ENCODE measurements at places on chromosomes 6 and 20.

DNA sequence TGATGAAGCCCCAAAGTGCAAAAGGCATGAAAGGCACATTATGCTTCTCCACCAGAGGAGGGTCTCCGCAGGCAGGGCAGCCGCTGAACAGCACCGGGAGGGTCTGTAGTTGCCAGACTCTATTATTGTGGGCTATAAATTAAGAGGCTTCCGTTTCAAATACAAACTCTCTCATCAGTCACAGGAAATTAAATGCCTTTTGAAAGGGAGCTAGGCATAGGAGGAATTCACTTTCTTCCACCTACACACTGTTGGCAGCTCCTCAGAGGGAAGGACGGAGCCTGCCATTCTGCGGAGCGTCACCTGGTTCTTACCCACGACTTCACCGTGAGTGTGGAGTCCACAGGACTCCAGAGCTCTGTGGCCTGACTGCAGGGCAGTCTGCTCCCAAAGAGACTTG is 140.8 kb upstream of the AGPAT4 start:
- no peak for DNase-seq

GRCh38 chr6:156752666-156753301 is 24.4 kb upstream of the ARID1B start:
- DNase-seq = peak; percentile 60

DNA sequence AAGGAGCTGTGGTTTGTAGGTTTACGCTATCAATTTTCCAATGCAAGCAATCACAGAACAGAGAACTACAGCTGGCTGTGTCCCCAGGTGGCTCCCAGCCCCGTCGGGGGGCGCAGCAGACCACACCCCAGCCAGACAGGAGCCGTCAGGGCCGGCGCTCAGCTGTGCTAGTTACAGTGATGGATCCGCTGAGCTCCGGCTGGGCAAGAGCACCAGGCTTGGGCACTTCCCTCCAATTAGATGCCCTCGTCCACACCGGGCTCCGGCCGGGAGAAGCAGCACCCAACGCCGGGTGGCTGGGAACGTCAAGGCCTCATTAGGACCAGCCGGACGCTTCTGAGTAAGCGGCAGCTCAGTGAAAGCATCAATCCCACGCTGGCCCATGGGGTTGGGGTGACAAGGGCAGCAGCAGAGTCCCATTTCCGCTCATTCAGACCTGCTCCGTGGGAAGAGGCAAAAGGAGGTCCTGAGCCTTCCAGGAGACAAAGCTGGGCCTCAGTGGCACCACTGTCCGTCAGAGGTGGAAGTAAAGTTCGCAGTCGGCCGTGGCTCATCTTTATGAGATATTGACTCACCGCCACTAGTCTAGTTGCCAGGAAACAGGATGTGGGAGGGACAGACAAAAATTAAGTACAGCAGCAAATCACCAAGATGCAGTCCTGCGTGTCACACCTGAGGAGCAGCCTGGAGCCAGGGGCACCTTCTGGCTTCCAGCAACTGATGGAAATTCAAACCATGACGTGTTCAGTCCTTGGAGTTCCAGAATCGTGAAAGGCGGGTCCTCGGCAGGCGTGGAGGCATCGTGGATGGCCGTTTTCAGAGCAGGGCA is 164.1 kb downstream of the TAF4 start:
- no peak for DNase-seq

GRCh38 chr20:46599227-46599987 is 49.0 kb upstream of the OCSTAMP start:
- DNase-seq = no peak

DNA sequence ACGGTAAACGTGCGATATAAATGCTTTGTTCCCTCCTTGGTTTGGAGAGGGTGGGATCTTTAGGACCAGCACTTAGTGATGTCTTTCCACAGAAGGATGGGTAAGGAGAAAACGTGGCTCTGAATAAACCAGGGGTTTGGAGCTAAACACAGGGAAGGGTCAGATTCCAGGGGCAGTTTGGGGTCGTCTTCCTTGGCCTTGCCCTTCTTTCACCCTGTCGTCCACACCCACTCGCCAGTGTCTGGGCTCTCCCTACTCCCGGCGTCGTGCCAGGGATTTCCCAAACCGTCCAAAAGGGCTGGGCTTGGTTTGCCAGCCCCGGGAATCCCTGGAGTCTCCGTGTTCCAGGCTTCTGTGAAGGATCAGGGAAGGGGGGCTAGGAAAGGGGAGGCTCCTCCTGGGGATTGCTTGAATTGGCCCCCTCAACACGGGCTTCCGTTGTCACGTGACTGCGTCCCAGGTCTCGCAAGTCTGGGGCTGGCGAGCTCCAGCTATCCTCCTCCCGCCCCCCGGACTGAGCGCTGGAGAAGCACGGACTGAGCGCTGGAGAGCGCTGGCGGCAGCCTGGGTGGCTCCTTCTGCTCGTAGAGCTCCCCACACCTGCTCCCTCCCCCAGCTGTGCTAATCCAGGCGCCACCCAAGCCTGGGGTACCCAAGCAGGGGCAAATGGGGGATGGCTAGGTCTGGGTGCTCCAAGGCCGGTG is 9.4 kb upstream of the ARMC12 start:
- DNase-seq = no peak

GRCh38 chr20:33688938-33689424 is 2.8 kb upstream of the E2F1 start:
- DNase-seq = no peak

GRCh38 chr6:121285041-121285440 is 49.2 kb downstream of the TBC1D32 start:
- DNase-seq = no peak

DNA sequence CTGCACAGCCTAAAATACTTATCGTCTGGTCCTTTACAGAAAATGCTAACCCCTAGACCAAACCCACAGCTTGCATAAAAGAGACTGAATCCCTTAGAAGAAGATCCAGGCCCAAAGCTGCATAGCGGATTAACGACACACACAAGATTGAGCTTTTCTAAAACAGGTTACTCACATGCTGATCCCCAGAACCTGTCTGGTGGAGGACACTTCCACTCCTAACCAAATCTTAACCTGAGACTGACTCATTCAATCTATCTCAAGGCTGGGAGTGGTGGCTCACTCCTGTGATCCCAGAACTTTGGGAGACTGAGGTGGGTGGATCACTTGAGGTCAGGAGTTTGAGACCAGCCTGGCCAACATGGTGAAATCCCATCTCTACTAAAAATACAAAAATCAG is 2.8 kb upstream of the SLPI start:
- no peak for DNase-seq

DNA sequence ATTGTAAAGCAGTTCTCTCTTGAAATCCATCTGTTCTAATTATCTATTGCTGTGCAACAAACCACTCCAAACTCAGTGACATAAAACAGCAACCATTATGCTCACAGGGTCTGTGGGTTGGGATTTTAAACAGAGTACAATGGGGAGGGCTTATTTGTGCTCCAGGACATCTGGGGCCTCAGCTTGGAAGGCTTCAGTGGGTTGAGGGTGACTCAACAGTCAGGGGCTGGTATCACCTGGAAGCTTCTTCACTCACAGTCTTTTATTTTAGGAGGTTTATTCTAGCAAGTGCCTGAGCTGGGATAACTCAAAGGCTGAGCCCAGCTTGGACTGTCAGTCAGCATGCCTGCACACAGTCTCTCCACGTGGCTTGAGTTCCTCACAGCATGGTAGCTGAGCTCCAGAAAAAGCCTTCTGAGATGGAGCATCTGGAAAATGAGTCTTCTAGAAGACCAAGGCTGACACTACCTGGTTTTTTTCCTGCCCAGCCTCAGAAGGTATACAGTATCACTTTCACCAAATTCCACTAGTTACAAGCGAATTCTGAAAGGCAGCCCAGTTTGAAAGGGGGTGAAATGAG is 234.6 kb upstream of the ID4 start:
- DNase-seq = no peak

- no peak for DNase-seq
These were observed 12.1 kb upstream of the SUMO4 start for GRCh38 chr6:149387779-149388512.

DNA sequence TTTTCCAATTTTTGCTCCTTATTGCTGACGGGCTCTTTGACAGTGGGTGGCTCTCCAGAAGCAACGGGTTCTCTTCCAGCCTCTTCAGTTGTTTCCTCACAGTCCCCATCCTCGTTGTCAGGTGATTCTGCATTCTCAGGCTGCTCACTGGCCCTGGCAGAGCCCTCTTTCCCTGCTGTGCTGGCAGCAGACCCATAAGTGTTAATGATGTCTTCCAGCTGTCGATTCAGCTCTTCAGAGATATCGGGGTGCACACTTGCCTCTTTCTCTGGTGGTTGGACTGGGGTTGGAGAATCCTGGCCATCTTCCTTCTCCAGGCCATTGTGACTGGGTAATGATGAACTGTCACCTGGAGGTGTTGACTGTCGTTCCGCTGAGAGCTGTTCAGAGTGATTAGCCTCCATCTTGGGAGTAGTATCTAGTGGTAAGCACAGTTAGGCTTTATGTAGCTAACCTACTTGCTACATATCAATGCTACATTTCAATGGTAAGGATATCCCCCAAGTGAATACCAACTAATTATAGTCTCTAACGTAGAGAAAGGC is 3.2 kb downstream of the TXLNB start:
- DNase-seq = no peak

DNA sequence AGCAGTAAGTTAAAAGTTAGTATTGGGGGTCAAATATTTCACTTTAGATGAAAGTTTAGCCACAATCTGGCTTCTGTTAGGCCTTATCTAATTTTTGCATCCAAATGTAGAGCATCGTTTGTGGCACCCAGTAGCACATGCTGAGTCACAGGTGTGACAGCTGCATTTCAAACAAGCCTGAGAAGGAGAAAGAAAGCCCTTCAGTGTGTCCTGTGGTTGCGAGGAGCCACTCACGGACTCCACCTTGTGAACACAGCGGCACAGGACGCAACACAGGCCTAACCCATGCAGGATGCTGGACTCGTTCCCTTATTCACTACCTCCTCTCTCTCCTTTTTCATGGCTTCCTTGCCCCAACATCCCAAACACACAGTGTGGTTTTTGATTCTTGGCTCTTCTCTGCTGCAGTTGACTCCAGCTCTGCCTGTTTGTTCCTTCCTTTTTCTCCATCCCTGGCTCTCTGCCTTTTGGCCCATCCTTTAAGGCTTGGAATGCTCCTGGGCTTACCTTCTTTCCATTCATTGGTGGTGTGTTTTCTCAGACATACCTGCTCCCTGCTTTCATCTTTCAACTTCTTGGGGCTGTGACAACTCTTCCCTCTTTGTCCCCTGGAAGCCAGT is 124.2 kb downstream of the SLC16A10 start:
- DNase-seq = no peak

GRCh38 chr20:57831326-57831992 is 121.6 kb upstream of the PMEPA1 start:
- no peak for DNase-seq

- no peak for DNase-seq
These were observed 117.8 kb upstream of the SIRPA start for GRCh38 chr20:1777476-1777820.

Measured in memory B cell (primary cell).